ENCODE measurements at places on chromosomes 2 and 18. TPM values are rescaled to one million over a fixed set of nuclear protein-coding genes. Genes with fewer than 3 reads are reported as not detected.

DNA sequence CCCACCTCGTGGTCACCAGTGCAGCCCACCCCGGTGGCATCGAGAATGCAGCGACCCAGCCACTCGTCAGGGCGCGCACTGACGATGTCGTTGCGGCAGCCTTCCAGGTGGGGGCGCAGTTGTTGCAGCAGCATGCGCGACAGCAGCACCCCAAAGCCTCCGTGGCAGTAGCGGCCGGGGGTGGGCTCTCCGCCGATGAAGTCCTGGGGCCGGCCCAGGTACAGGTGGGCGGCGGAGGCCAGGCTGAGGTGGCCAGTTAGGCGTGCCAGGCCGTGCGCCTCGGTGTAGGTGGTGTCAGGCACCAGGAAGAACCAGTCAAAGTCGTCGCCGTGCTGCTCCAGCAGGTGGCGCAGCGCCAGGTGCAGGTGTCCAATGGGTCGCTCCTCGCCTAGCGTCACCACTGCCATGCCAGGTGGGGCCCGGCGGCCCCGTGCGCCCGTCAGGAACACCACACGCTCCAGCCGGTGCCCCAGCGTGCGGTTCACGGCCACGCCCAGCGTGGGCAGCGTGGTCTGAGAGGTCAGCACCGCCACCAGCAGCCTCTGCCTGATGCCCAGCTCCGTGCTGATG is 1.9 kb downstream of the CHPF start:
- no peaks in the 10 kb centered on the region for H3K27me3 ChIP-seq
- no peak overlapping the region for H3K27ac ChIP-seq
- H3K4me1 ChIP-seq, result peaks cover 3% of the 10 kb centered on the region
- peak; percentile 46 for DNase-seq
- peak overlapping the region; percentile 42 for H3K4me3 ChIP-seq
- H3K36me3 ChIP-seq, result no peaks in the 10 kb centered on the region

HAT1 gene
- total RNA-seq, result 65.2 TPM

DNA sequence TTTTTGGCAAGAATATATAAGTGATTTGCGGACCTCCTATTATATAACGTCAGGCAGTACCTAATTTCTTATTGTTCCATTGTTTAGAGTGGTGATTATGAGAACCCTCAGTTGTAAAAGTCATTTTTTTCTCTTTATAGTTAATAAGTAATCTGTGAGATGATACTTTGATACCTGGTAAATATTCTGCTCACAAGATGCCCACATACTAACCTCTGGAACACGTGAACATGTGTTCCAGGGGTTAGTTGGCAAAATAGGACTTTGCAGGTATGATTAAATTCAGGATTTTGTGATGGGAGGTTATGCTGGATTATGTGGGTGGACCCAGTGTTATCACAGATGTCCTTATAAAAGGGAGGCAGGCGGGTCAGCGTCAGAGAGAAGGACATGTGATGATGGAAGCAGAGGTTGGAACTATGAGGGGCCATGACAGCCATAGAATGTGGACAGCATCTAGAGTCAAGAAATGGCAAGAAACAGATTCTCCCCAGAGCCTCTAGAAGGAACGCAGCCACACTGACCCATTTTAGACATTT is 16.8 kb downstream of the MAIP1 start:
- H3K4me3 ChIP-seq, result no peak overlapping the region
- no peaks in the 10 kb centered on the region for H3K36me3 ChIP-seq
- no peaks in the 10 kb centered on the region for H3K27me3 ChIP-seq
- no peak overlapping the region for H3K27ac ChIP-seq
- H3K4me1 ChIP-seq, result no peaks in the 10 kb centered on the region
- DNase-seq, result no peak

GRCh38 chr18:67813380-67814028 is 297.0 kb upstream of the DSEL start:
- H3K4me1 ChIP-seq, result no peaks in the 10 kb centered on the region
- no peak for DNase-seq
- no peaks in the 10 kb centered on the region for H3K27me3 ChIP-seq
- H3K36me3 ChIP-seq, result no peaks in the 10 kb centered on the region
- no peak overlapping the region for H3K27ac ChIP-seq

DNA sequence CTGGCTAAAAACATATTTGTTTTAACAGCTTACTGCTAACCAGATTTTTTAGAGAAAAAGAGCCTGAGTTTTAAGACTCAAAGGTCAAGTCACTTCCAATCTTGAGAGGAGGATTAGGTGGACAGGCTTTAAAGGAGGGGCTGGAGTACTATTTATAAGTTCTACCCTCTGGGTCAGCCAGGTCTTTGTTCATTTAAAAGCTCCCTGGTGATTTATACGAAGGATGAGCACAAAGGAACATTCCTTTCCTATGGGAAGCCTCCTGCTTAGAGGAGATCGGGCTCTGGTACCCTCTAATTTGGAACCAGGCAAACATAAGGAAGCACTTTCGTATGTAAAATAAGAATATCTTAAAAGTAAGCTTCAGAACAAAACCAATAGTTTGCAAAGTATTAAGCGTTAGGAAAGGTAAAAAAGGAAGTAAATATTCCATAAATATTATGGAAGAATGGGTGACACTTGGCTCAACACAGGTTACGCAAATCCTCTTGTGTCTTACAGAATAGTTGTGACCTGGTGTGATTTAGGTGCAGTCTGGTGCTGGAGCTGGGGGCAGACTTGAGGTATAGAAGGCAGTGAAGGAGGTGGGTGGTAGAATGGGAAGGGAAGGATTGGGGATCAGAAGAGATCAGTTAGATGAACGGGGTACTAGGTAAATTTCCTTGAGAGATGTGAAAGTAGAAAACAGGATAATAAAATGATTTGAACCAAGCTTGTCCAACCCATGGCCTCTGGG is 35.6 kb downstream of the PDE6D start:
- no peaks in the 10 kb centered on the region for H3K36me3 ChIP-seq
- DNase-seq, result no peak
- no peak overlapping the region for H3K4me3 ChIP-seq
- no peaks in the 10 kb centered on the region for H3K27me3 ChIP-seq
- no peaks in the 10 kb centered on the region for H3K4me1 ChIP-seq

AOX1 gene
- total RNA-seq, result 0.80 TPM

GRCh38 chr18:6374340-6374739 is 40.4 kb downstream of the L3MBTL4 start:
- no peak for DNase-seq
- H3K27ac ChIP-seq, result no peak overlapping the region
- no peaks in the 10 kb centered on the region for H3K36me3 ChIP-seq
- H3K27me3 ChIP-seq, result no peaks in the 10 kb centered on the region
- no peaks in the 10 kb centered on the region for H3K4me1 ChIP-seq

DNA sequence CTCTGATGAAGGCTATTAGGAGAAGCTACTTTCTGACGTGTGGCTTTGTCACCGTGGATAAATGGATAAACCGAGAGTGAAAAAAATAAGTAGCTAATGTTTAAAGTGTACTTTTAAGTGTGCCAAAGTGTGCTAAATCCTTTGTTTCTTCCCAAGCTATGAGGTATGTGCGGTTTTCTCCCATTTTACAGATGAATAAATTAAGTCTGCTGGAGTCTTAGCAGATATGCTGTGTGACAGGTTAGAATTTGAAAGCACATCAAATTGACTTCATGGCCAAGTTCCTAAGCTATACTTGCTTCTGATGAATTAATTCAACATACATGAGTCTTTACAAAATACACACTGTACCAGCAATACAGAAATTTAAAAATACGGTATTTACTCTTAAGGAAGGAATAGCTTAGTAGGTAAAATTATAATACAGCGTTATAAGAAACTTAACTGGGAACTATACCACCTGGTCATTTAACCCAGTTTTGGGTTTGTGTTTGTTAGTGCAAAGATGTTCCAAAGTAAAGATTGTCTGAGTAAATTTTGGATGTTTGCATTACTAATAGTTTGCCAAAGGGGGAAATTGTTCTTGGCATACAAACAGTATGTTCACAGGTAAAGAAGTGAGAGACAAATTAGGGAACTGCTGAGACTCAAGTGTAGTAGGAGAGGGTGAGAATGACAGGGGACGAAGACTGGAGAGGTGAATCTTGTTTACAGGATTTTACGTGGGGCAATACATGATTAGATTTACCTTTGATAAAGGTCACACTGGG is 1.4 kb downstream of the AGPS start:
- no peak for DNase-seq
- H3K27me3 ChIP-seq, result no peaks in the 10 kb centered on the region
- peaks cover 22% of the 10 kb centered on the region for H3K4me1 ChIP-seq
- H3K27ac ChIP-seq, result no peak overlapping the region

DNA sequence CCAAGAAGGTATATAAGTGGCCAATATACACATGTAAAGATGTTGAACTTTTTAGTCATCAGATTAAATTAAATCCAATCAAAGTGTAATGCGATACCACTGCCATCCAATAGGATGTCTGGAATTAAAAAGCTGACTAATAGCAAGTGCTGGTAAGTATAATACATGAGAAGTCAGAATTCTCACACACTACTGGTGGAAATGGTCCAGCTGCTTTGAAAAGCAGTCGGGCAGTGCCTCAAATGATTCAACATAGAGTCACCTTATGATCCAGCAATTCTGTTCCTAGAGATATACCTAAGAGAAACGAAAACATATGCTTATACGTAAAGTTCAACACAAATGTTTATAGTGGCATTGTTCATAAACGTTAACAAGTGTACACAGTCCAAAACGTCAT is 124.1 kb upstream of the MYT1L start:
- H3K27ac ChIP-seq, result no peak overlapping the region
- no peaks in the 10 kb centered on the region for H3K4me1 ChIP-seq
- no peaks in the 10 kb centered on the region for H3K27me3 ChIP-seq
- DNase-seq, result no peak
- H3K36me3 ChIP-seq, result no peaks in the 10 kb centered on the region

DNA sequence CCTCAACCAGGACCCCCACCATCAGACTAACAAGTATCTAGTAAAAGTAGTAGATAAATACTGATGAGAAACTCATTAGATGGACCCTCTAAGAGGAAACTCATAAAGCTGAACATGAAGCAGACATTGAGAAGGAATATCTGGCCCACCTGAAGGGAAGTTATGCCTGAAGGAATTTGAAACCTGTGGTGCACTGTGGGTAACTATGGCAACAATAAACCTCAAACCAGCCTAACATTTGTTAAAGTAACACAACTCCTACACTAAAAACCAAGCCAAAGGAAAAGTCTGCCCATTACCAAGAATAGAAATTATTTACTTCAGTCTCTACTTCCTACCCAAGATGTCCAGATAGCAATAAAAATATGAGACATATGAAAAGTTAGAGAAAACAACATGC is 43.4 kb downstream of the KIAA1328 start:
- no peaks in the 10 kb centered on the region for H3K4me1 ChIP-seq
- no peak overlapping the region for H3K4me3 ChIP-seq
- no peaks in the 10 kb centered on the region for H3K27me3 ChIP-seq
- DNase-seq, result no peak

GRCh38 chr2:211248841-211249240 is 692.4 kb downstream of the CPS1 start:
- no peak for DNase-seq
- H3K36me3 ChIP-seq, result no peaks in the 10 kb centered on the region
- no peak overlapping the region for H3K27ac ChIP-seq
- H3K4me3 ChIP-seq, result no peak overlapping the region
- no peaks in the 10 kb centered on the region for H3K4me1 ChIP-seq
- no peaks in the 10 kb centered on the region for H3K27me3 ChIP-seq

DUSP2 gene
- 181 TPM for total RNA-seq

ACMSD gene
- not detected for total RNA-seq

DNA sequence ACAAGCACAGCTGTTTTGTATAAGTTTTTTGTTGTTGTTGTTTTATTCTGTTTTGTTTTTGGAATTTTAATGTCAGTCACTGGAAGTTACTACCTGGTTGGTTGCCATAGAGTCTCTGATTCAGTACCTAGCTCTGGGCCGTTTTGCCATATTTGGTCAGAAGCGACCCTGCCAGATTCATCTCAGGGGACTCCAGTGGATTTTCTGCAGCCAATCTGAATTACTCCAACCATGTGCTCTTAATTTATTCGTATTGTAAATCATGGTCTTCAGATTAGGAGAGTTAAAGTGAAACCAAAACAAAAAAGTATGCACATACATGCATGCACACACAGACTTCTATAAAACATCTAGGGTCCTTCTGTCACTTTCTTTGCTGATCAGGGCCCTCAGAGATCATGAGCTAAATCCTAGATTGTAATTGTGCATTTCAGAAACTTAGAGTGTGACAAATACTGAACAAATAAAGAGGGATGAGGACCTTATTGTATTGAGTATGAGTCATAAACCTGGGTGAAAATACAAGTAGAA is 317.4 kb upstream of the UBE2E3 start:
- no peak overlapping the region for H3K4me3 ChIP-seq
- no peaks in the 10 kb centered on the region for H3K4me1 ChIP-seq
- no peaks in the 10 kb centered on the region for H3K36me3 ChIP-seq
- no peak overlapping the region for H3K27ac ChIP-seq
- H3K27me3 ChIP-seq, result no peaks in the 10 kb centered on the region

All from GM12878 (cell line).